ENCODE measurements at places on chromosomes 12 and 14. TPM values are rescaled to one million over a fixed set of nuclear protein-coding genes. Genes with fewer than 3 reads are reported as not detected.

DNA sequence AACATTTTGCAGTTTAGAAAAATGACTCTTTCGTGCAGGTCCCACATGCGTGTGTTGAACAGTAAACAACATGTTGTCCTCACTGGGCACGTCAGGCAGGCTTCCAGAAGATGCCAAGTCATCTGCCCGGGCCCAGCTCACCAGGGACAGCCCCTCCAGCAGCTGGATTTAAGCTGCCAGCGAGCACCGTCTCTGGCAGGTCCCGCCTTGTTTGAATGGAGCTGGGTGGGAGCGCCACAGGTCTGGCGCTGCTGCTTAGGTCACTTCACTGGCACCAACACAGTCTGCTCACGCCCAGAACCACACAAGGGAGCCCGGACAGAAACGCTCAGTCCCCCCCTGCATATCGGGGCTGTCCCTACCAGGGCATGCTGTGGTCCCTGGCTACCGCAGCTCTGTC lies 33.1 kb upstream of the MMP17 start:
- H3K27ac ChIP-seq, result no peak overlapping the region
- no peak overlapping the region for H3K4me3 ChIP-seq
- peaks cover 34% of the 10 kb centered on the region for H3K36me3 ChIP-seq
- no peak for DNase-seq
- no peaks in the 10 kb centered on the region for H3K27me3 ChIP-seq
- H3K4me1 ChIP-seq, result no peaks in the 10 kb centered on the region

DNA sequence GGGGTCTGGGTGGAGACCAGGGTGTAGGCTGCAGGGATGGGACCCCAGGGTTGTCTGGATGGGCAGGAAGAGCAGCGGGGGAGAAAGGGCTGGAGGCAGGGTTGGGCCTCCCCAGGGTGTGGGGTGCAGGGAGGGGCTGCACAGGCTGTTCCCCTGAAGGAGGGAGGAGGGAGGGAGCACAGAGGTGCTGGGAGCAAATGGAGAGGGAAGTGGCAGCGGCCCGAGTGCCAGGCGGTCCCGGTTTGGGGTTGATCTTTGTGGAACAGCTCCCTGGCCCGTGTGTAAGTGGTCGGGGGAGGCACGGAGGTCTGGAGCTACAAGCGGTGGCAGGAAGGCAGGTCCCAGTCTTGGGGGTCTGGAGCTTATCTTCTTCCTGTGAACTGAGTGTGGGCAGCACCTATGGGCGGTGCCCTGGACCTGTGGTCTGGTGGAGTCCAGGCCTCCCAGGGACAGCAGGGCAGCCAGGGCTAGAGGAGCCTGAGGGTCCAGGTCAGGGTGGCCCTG lies 391.6 kb downstream of the TMEM121 start:
- H3K36me3 ChIP-seq, result no peaks in the 10 kb centered on the region
- no peaks in the 10 kb centered on the region for H3K27me3 ChIP-seq
- no peak overlapping the region for H3K4me3 ChIP-seq
- no peaks in the 10 kb centered on the region for H3K4me1 ChIP-seq

DNA sequence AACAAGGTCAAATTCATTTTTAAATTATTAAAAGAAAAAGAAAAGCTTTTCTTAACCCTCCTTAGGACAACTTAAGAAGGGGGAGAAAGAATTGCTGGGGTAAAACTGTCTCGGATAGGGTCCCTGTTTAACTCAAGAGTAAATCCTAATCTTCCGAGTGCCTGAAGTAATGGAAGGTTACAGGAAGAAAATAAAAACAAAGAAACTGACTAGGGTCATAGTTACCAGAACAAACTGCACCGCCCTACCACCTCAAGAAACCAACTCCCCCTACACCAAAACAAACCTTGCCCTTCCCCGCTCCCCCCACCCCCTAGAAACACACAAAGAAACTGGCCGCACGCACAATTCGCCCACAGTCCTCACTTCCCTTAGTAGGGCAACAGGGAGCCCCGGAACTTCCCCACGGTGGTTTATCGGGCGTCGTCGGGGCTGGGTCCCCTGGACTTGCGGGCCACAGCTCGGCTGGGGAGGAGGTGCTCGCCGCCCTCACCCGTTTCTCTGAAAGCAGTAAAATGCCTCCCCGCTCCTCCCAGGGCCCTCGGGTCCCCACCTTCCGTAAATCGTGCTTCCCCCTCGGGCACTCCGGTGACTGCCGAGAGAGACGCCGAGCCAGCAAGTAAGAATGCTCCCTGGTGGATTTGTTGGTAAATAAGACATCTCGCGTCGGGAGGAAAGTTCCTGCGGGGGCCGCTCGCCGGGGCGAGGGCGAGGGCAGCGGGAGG lies 2.4 kb downstream of the SINHCAF start:
- DNase-seq, result peak; percentile 84
- H3K4me3 ChIP-seq, result peak overlapping the region; percentile 96
- H3K4me1 ChIP-seq, result peaks cover 38% of the 10 kb centered on the region
- no peaks in the 10 kb centered on the region for H3K36me3 ChIP-seq
- peak overlapping the region; percentile 85 for H3K27ac ChIP-seq
- H3K27me3 ChIP-seq, result no peaks in the 10 kb centered on the region

- H3K4me1 ChIP-seq, result peaks cover 12% of the 10 kb centered on the region
- DNase-seq, result no peak
- H3K27me3 ChIP-seq, result no peaks in the 10 kb centered on the region
- no peak overlapping the region for H3K4me3 ChIP-seq
- no peak overlapping the region for H3K27ac ChIP-seq
Observed at GRCh38 chr12:90987520-90987919, 17.3 kb downstream of the EPYC start.

The MLF2 gene
- total RNA-seq, result 141 TPM

The ZDHHC22 gene
- total RNA-seq, result 0.16 TPM
